ENCODE measurements at places on chromosomes 3 and 15.

- DNase-seq, result no peak
Observed at GRCh38 chr15:94234300-94234699, 2.9 kb downstream of the MCTP2 start.

GRCh38 chr3:189702066-189702646 lies 71.0 kb downstream of the TP63 start:
- no peak for DNase-seq

DNA sequence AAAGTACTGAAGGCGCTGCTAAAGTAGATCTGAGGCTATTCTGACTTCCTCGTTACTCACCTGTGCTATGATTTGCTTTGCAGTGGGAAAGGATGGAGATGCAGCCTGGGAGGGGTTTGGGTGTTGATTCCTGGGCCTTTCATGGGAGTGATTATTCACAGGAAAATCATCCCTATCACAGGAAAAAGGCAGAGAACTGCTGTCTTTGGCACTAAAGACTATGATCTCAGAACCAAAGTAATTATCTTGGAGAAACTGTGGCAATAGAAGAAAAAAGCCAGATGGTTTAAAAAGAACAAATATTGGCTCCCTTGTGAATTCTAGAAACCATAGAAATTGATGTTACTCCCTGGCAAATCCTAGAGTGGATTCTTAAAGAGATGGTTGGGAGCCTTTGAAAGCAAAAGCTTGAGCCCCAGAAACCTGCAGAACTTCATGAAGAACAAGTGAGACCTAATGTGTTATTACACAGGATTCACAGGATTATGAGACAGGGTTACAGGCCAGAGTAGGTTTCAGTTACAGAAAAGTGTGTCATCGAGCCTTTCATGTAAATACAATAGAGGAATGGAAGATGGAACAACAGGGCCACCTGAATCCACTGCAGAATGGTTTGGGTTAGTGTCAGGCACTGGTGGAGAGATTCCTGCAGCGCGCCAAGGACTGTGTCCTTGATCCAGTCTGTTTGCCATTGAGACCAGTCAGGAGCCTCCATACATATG lies 85.7 kb downstream of the OXNAD1 start:
- DNase-seq, result peak; percentile 72

- DNase-seq, result no peak
Observed at GRCh38 chr3:86228101-86228500, 762.8 kb downstream of the VGLL3 start.

GRCh38 chr3:186170516-186170915 lies 61.6 kb upstream of the ETV5 start:
- DNase-seq, result no peak

DNA sequence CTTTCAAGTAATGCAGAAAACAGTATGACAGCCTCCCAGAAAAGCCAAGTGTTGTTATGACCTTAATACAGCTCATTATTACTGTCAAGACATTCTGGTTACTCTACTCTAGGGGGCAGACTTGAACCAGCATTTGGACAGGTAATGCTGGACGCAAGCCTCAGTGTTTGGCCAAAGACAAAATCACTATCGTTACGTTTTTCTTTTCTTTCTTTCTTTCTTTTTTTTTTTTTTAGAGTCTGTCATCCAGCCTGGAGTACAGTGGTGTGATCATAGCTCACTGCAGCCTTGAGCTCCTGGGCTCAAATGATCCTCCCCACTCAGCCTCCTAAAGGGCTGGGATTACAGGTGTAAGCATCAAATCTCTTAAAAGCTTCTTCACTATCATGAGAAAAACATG lies 29.4 kb upstream of the TMEM45A start:
- peak; percentile 77 for DNase-seq

- DNase-seq, result peak; percentile 86
Observed at GRCh38 chr15:68429691-68430470, 2.1 kb downstream of the ITGA11 start.

GRCh38 chr3:112496366-112497067 lies 2.8 kb downstream of the BTLA start:
- DNase-seq, result no peak

DNA sequence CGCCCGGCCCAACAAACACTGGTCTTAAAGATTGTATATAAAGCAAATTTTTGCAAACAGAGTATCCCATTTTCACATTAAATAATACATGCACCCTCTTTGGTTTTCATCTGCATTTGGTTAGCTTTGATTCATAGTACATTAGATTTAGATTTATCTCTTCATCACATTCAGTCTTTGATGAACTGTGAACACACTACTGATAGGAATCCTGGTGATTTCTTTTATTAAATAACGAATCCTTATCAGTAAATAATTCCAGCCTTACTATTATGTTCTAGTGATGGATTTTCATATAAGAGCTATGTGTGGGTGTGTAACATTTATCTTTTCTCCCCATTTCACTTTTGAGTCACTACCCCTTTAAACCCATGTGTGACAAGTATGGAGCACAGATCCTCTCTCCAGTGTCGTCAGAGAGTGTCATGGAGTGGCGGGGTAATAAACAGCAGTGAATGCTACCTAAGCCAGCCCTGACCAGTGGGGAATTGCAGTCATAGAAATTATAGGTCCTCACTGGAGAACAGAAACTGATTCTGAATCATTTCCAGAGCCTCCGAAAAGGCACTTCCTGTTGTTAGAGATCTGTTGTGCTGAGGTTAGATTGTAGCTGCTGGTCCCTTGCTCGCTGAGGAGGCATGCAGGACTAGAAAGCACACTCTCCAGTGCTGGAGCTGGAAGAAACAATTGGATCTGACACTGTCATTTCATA lies 22.0 kb downstream of the SLC7A14 start:
- DNase-seq, result peak; percentile 56

DNA sequence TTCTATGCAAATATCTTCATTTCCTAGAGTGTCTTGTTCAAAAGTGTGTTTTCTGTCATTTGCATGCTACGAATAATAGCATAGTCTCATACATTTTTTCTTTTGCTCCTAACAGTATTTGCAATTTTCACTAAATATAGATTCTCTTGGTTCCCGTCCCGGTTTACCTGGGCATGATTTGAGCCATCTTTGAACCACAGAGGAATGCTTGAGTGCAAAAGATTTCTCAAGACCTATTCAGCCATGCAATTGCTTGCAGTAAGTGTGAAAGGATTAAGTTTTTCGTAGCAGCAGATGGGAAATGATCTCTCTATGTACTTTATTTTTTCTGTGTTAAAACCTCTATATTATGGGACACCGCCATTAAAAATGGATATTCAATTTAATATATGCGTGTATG lies 733.0 kb downstream of the ZPLD1 start:
- DNase-seq, result no peak

DNA sequence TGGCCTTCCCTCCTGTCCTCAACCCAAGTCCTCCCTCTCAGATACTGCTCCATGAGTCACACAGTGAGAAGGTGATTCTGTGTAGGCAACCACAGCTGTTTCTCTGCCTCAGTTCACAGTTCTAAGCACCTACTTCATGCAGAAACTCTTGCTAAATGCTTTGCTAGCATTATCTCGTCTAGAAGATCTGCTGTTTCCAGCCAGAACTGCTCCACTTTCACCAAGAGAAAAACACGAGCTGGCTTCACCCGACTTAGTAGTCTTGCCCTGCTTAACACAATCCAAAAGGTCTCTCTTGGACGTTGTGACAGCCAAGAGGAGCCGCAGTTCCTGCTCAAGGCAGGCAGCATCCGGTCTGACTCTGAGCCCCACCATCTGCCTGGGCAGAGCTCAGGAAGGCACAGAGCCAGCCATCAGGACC lies 272.1 kb downstream of the UACA start:
- DNase-seq, result no peak

GRCh38 chr3:57658536-57658935 lies 34.3 kb downstream of the DENND6A start:
- no peak for DNase-seq

- peak; percentile 30 for DNase-seq
Observed at GRCh38 chr3:191380001-191380400, 49.7 kb upstream of the UTS2B start.

DNA sequence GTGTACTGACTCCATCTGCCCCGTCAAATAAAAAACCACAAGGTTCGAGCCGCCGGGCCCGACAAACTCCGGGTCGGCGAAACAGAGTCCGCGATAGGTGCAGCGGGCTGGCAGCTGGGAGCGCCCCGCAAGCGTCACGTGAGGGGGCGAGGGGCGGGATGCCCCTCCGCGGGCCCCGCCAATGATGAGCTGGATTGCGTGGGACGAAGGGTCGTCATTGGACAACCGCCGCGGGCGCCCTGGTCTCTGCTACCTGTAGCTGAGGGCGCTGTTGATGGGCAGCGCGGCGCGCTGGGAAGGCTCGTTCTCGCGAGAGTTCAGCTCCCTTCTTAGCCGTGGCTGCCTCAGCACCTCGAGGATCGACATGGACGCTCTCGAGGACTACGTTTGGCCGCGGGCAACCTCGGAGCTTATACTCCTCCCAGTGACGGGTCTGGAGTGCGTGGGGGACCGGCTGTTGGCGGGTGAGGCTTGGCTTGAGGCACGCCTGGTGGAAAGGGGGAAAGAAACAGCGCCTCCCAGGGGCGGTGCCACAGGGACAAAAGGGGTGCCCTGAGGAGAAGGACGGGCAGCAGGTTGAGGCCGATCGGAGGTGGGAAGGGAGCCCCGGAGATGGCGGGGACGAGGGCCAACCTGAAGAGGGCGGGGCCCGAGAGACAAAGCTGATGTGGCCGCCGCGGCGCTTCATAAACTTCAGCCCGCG lies at the start of gene WDR6:
TSS of gene WDR6 (plus strand) at position 324 of the 703 bp plus-strand sequence. CDS start at position 365, 41 bp downstream.
- DNase-seq, result peak; percentile 97

GRCh38 chr3:34793057-34793456 lies 846.3 kb upstream of the ARPP21 start:
- DNase-seq, result peak; percentile 2

GRCh38 chr3:134106580-134106979 lies 76.9 kb upstream of the SLCO2A1 start:
- DNase-seq, result no peak

- DNase-seq, result peak; percentile 100
Observed at GRCh38 chr3:106345353-106346027, 476.7 kb upstream of the CBLB start.

- DNase-seq, result no peak
Observed at GRCh38 chr3:87182023-87182422, 45.1 kb upstream of the CHMP2B start.

GRCh38 chr3:52498137-52499054 lies 3.3 kb downstream of the STAB1 start:
- DNase-seq, result peak; percentile 83

DNA sequence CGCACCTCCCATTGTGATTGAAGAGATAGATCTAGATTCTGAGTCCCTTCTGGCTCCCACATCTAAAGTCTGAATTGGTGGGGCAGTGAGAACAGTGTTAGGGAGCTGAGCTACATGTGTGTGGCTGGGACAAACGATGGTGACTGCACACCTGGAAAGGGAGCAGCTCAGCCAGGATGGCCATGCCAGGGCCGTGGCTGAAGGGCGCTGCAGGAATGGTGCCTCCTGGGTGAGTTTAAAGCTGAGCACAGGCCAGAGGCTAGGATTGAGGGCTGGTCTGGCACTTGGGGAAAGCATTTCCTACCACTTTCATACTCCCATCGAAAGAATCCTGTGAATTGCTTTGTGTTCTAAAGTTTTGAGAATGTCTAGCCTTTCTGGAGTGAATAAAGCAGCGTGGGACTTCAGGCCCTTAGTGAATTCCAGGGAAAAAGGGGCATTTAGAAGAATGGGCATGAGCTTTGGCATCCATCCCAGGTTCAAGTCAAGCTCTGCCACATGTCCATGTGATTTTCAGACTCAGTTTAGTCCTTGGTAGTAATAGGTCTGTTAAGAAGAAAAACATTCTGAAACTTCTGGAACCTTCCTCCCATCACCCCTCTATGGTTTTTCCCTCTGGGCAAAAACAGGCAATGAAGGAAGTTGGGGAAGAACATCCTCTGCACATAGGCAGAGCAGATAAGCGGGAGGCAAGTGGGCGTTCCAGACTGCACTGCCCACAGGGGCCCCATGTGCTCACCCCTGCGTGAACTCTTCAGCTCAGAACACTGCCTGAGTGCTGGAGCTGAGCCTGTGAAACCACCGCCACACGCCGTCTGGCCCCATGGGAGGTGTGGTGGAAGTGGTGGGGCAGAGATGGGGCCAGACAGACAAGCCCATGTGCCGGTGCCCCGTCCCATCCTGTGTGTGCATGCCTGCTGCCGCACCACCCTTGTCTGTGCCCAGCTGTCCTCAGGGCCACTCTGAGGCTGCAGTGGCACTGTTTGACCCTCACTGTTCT lies 12.9 kb upstream of the CPNE9 start:
- DNase-seq, result no peak

DNA sequence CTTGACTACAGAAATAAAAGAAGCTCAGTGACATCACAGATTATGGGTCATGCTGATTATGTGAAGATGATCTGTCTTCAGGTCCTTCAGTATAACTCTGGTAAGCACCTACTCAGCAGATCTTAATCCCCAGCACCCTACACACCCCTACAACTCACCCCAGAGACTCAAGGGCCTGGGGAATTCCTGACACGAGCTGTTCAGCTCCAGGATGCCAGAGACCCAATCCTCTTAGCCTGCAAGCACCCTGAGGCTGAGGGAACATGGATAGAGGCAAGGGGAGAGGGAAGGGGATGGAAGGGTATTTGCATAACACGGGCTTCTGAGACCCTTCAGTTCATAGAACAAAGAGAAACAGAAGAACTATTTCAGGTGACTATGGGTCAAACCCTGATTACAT lies 13.0 kb downstream of the GLB1 start:
- no peak for DNase-seq

GRCh38 chr3:16146015-16146730 lies 28.3 kb upstream of the GALNT15 start:
- DNase-seq, result no peak

DNA sequence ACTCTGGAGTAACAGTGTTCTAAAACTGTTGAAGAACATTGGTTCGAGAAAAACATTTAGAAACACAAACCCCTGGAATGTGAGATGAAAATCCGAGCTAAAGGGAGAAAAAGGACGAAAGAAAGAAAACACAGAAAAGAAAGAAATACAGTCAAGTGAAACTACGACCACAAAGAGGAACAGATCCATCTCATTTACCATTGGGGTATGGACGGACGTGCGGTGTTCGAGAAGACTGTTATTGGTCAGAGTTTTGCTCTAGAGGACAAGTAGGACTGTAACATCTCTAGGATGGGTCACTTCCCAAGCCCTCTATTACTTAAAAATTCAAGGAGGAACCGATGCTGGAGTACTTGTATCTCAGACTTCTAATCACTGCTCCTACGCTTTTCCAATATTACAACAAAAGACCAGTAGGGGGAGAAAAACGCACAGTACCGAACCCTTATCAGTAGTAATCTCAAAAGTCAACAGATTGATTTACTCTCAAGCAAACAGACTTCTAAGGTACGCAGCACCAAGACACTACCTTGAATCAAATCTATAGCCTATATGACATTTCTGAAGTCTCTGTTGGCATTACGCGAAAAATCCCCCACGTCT lies 1.1 kb upstream of the PIK3CA start:
- DNase-seq, result peak; percentile 55

- DNase-seq, result no peak
Observed at GRCh38 chr3:175356899-175357324, 497.8 kb downstream of the NAALADL2 start.

Measured in AG10803 (cell line).